ENCODE measurements at places on chromosomes 12 and 14.

DNA sequence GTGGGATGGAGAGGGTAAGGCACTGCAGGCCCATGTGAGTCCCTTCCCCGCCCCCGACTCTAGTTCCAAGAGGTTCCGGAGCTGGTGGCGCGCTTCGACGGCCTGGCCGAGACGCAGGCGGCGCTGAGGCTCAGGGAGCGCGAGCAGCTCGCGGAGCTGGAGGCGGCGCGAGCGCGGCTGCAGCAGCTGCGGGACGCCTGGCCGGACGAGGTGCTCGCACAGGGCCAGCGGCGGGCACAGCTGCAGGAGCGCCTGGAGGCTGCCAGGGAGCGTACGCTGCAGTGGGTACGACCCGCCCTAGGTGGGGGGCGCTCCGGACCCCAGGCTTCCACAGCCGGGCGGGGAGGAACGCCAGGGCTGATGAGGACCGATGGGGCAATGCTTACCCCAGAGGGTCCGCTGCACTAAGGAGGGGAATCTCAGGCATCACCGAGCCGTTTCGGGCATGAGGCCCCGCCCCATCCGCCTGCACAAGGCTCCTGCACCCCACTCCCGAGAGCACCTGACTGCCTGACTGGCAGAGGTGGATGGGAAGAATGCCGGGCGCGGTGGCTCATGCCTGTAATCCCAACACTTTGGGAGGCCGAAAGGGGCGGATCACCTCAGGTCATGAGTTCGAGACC lies 4.9 kb downstream of the CFAP73 start:
- DNase-seq: no peak

DNA sequence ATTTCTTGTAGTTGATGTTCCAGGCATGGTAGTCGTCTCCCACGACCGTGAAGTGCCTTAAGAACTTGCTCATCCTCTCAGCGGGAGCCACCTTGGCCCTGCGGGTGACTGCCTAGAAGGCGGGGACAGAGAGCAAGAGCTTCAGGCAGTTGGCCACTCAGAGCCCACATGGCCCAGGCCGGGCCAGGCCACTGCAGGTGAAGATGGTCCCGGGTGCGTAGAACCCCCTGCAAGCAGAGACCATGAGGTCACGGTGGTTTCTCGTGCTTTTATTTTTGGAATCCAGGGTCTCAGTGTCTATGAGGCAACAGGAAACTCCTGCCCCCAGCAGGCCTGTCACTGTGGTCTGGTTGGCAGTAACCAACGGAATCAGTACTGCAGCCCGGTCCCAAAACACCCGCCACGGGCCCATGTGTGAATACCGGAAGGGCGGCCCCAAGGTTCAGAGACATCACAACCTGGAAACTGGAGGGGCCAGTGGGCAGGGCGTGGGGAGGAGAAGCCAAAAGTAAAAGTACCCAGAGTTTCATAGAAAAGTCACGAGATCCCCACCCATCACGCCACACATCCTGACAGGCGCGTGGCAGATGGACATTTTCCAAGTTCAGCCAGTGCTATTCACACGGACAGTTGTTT lies 27.5 kb downstream of the HVCN1 start:
- no peak for DNase-seq

DNA sequence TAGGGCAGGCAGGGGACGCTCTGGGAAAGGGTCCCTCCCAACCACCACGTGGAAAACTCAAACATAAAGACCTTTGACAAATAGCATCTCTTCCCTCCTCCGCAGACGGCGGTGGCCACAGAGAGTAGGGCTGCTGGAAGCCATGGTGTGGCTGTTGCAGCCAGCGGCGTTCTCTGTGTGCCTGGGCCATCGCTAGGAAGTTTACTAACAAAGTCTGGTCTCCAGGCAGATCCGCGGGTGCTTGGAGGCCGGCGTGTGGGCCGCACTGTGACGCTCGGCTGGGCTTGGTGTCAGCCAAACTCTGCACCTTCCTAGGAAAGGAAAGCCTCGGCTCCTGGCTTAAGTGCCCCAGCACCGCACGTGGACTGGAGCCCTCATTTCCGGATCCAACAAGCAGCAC lies 65.6 kb downstream of the CCDC88C start:
- no peak for DNase-seq

GRCh38 chr12:53171725-53172329 lies 8.7 kb upstream of the ZNF740 start:
- no peak for DNase-seq

GRCh38 chr14:53890611-53891101 lies 66.0 kb downstream of the BMP4 start:
- no peak for DNase-seq

DNA sequence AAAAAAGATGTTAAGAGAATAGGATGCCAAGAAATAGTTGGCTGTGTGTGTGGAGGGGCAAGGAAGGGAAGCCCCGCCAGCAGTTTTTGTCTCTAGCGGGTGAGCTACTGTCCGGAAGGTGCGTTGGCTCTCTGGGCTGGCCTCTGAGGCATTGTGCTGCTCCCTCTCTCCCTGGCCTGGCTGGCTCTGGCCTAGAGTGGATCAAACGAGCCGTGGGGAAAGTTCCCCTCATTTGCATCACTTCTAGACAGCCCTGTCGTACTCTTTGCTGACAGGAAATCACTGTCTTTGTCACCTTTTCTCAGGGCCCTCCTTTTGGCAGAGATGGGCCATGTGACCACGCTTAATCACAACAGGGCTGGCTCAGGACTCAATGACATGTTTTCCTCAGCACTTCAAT lies 236.1 kb upstream of the NPAS3 start:
- peak; percentile 21 for DNase-seq

DNA sequence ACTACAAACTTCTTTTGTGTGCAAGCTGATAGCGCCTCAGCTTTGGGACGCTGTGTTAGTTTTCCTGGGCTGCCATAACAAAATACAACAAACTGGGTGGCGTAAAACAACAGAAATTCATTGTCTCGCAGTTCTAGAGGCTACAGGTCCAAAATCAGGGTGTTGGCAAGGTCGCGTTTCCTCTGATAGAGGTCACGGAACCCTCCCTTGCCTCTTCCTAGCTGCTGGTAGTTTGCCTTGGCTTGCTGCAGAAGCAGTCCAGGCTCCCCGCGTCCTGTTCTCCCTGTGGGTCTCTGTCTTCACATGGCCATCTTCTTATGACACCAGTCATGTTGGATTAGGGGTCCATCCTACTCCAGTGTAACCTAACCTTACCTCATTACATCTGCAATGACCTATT lies 32.8 kb upstream of the PTGR2 start:
- DNase-seq: no peak

GRCh38 chr12:100987552-100988521 lies 193.3 kb downstream of the ANO4 start:
- peak; percentile 48 for DNase-seq

DNA sequence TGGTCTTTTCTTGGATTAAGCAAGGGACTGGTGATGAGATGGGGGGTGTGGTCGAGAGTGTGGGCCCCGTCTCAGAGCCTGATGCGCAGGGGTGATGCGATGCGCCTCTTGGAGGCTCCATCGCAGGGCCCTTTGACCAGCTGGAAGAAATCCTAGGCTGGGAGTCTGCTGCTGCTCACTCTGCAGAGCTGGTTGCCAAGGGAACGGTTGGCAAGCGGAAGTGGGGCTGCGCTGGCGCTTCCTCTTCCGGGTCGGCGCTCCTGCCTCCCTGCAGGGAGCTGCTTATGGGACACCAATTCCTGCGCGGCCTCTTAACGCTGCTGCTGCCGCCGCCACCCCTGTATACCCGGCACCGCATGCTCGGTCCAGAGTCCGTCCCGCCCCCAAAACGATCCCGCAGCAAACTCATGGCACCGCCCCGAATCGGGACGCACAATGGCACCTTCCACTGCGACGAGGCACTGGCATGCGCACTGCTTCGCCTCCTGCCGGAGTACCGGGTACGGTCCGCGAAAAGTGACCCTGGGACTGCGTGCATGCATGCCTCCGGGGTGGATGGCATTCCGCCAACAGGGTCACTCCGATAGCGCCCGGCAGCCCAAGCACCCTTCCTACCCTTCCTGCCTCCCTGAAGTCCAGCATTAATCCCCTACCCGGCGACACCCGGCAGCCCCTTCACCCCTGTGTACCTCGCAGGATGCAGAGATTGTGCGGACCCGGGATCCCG lies at the start of gene MYG1:
Gene MYG1 (plus strand): TSS at position 242 of the 727 bp plus-strand sequence. CDS start 43 bp downstream, at position 285.
- peak; percentile 78 for DNase-seq

- no peak for DNase-seq
These were observed 86.4 kb downstream of the BCL11B start for GRCh38 chr14:99185436-99186068.

- DNase-seq: no peak
These were observed 19.6 kb downstream of the CCDC60 start for GRCh38 chr12:119354172-119354571.

- no peak for DNase-seq
These were observed 90.2 kb downstream of the CDK17 start for GRCh38 chr12:96310067-96310466.

DNA sequence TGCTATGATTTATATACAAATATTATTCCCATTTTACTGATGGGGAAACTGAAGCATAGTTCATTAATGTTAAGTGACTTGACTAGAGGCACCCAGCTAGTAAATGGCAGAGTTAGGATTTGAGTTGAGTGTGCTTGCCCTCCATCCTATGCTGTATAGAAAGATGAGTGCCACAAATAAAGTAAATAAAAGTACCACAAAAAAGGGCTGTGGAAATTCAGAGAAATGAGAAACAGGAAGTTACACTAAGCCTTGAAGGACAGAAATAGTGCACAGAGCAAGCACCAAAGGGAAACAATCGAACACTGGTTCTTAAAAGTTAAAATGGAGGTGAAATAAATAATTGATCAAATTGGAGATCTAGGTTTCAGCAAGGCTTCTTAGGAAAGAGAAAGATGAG lies 9.2 kb upstream of the ABCD2 start:
- DNase-seq: no peak

GRCh38 chr14:97850466-97850865 lies 1053.3 kb downstream of the VRK1 start:
- no peak for DNase-seq

GRCh38 chr12:73124480-73124879 lies 852.3 kb downstream of the TRHDE start:
- DNase-seq: no peak

- no peak for DNase-seq
These were observed 73.9 kb downstream of the TGFB3 start for GRCh38 chr14:75907756-75908359.

DNA sequence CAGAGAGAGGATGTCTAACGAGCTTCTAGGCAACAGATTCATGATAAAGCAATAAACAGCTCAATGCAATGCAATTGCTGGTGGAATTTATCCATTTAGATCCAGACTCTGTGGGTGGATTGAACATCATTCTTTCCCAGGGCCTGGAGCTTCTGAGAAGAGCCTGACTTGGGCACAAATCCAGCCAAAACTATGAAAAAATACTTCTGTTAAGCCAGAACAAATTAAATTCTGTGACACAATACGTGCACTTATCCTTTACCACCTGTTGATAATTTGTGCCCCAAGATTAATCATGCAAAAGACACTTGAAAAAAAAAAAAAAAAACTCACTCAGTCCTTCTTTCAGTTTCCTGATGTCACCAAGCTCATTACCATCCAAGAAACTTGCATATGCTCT lies 446.0 kb upstream of the DCN start:
- peak; percentile 16 for DNase-seq

- DNase-seq: no peak
These were observed 507 bp upstream of the CD9 start for GRCh38 chr12:6199531-6200255.

GRCh38 chr14:81211844-81212243 lies 8.9 kb downstream of the GTF2A1 start:
- DNase-seq: no peak

DNA sequence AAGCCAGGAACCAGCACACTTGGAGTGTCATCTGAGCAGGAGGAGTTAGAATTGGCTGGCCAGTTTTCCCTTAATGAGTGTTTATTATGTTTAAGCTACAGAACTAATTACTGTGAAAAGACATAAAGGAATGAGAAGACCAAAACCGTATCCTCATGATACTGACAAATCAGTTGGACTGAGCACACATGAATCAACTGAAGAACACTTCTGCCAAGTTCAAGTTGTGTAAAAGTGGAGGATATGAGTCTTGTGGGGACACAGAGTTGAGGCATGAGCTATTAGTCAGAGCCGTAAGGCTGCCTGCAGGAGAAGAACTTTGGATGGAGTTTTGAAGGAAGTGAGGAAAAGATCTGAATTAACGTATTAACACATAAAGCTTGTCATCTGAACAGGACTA lies 43.1 kb downstream of the HMGA2 start:
- DNase-seq: peak; percentile 76

- DNase-seq: no peak
These were observed 296.4 kb downstream of the FOXG1 start for GRCh38 chr14:29062976-29063375.

- DNase-seq: no peak
These were observed 23.0 kb downstream of the FAM222A start for GRCh38 chr12:109736552-109737108.

All from mammary epithelial cell (primary cell).